Activated CD4-positive, alpha-beta T cell treated with anti-CD3 and anti-CD28 coated beads for 24 hours (primary cell): ENCODE measurements at places on chromosomes 1 and 21.

DNA sequence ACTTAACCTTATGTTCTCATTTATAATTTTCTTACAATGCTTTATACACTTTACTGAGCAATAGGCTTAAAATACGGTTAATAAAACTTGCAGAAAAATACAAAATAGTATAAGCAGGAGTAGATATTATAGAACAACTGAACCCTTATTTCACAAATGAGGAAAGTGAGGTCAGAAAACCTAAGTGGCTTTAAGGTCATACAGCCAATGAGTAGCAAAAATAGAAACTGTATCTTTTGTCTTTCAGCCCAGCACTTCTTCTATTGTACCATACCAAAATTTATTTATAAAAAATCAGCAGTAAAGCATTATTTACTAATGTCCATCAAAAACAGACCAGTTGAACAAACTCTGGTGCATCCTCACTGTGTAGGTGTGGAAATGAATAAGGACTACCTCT, 11.6 kb downstream of the FBXO42 start:
- DNase-seq, result no peak

GRCh38 chr1:245858722-245859492, 648.2 kb downstream of the SMYD3 start:
- no peak for DNase-seq

- no peak for DNase-seq
Measured at GRCh38 chr1:34927316-34927715, 2.1 kb downstream of the DLGAP3 start.

GRCh38 chr21:18155508-18156193, 89.0 kb upstream of the CHODL start:
- DNase-seq, result no peak

- no peak for DNase-seq
Measured at GRCh38 chr1:214017191-214017982, 29.6 kb downstream of the PROX1 start.

GRCh38 chr21:8993943-8994639, 1527.3 kb upstream of the TPTE start:
- no peak for DNase-seq
